RCC 7860 (cell line): ENCODE measurements at places on chromosomes 3 and 15.

GRCh38 chr15:39213385-39213840 lies 367.5 kb upstream of the THBS1 start:
- DNase-seq = peak; percentile 65

DNA sequence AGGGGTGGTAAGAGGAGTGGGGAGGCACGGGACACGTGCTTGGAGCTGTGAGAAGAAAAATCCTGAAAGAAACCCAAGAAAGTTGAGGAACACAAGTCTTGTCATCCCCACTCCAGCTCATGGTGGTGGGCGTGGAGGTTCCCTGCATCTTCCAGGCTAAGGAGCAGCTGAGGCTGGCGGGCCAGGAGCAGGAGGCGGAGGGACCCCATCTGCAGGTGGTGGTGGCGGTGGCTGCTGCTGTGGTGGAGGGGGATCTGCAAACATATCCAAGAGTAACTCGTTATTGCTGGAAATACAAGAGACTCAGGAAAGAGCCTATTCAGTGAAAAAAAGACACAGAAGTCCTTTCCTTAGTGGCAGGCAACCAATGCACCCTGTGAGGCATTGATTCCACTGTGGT lies 9.4 kb upstream of the CSPG5 start:
- DNase-seq = no peak

- no peak for DNase-seq
Measured at GRCh38 chr3:117128872-117129271, 419.3 kb downstream of the TUSC7 start.

GRCh38 chr15:56473017-56473416 lies 8.1 kb upstream of the MNS1 start:
- no peak for DNase-seq

DNA sequence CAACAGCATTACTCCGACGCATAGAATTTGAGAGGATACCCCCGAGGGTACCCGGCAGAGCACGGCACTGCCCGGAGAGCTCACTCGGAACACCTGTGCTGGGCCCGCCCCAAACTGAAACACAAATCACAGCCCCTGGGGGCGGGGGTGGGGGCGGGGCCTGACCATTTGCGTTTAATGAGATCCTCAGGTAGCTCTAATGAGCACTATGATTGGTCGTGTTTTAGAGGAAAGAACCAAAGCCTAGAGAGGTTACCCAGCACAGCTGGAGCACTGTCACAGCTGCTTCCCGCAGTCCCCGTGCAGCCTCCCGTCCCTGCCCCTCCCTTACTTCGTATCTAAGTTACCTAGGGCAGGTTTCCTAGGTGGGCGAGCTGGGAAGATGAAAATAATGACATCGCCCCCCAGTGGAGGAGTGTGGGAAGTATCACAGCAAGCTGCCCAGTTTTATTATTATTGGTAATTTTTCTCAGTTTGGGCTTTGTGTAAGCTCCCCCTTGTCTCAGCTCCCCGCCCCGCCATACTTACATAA lies 187.1 kb downstream of the PDE8A start:
- no peak for DNase-seq

DNA sequence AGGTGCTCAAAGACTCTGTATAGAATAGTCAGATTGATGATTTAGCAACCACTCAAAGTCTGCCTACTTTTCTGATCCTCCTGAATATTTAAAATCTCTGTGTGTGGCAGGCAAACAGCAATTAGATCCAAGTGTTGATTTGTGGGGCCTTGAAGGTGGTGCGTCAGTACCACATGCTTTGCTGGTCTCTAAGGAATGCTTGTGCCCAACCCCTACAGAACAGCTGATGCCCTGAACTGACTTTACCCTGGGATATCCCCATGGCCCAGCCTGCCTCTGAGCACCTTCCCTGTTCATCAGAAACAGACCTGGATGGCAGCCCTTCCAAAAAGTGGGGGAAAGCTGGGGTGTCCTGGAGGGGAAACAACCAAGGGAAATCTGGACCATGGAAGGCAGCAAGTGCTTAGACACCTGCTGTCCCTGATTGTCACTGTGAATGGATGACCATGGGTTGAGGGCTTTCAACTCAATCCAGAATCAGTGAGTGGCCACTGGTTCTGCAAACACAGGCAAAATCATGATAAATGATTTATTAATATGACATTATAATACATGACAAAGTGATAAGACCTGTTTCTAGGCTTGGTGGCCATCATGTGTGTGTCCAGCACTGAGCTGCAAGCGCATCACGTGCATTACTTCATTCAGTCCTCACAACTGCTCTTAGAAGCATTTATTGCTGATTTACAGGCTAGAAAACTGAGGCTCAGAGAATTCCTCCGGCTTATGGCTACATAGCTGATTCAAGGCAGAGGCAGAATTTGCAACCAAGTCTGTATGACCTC lies 76.1 kb upstream of the TPM1 start:
- no peak for DNase-seq

GRCh38 chr15:77858792-77859490 lies 218.6 kb downstream of the TBC1D2B start:
- DNase-seq = no peak

DNA sequence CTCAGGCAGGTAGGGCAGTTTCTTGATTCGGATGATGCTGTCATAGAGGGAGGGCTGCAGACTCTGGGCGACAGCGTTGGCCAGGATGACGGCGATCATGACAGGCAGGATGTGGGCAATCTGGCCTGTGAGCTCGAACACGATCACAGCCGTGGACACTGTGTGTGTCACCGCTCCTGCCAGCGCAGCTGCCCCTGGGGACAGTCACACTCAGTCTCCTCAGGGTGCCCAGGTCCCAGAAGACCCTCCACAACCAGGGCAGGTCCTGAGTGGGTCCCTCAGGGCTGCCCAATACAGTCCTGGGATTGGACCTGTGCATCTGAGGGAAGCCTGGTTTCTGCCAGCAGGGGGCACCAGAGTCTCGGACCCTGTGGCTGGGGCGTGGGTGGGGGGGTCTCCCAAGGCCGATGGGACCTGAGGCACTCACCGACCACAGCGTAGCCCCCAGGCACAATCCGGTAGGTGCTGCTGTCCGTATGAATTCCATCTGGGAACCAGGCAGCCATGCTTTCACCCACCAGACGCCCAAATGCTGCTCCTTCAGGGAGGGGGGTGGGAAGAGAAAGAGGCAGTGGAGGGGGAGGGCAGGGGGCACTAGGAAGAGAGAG lies 7.2 kb downstream of the CLCN2 start:
- DNase-seq = peak; percentile 41

- DNase-seq = no peak
Measured at GRCh38 chr3:135012101-135012500, 217.0 kb downstream of the EPHB1 start.

DNA sequence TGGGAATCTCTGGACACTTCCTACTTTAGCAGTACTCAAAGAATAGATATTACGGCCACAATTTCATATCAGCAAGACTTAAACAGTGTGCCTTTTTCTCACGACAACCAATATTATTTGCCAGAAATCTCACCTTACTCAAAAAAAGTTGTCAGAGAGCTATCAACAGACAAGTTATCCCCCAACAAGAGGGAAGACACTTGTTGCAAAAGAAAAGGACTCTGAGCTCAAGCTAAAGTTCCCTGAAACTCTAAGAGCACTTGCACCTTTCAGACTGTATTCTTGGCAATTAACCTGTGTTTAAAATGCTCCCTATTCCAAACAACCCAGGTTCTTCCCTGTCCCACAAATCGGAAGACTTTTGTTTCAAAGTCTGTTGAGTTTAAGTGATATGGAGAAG lies 4.5 kb downstream of the LRIG1 start:
- no peak for DNase-seq

DNA sequence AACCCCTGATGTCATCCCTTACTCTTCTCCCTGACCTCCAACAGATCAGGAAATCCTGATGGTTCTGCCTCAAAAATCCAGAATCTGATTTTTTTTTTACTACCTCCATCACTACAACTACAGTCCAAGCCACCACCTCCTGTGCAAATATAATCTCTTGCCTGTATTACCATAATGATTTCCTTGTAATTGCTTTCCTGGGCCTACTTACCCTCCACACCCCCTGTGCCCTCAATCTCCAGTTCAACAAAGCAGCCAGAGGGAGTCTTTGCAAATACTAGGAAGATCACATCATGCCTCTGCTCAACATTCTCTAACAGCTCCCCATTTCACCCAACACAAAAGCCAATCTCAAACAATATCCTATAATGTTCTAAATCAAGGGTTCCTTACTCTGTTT lies 159.9 kb downstream of the FMN1 start:
- DNase-seq = no peak

- DNase-seq = no peak
Measured at GRCh38 chr15:63860155-63860554, 26.4 kb upstream of the HERC1 start.
